Stimulated activated CD4-positive, alpha-beta T cell treated with anti-CD3 and anti-CD28 coated beads, Interleukin-1b, Interleukin-23, amount 100 ng/mL, for 1 hour (primary cell): ENCODE measurements at places on chromosomes 11 and 22.

DNA sequence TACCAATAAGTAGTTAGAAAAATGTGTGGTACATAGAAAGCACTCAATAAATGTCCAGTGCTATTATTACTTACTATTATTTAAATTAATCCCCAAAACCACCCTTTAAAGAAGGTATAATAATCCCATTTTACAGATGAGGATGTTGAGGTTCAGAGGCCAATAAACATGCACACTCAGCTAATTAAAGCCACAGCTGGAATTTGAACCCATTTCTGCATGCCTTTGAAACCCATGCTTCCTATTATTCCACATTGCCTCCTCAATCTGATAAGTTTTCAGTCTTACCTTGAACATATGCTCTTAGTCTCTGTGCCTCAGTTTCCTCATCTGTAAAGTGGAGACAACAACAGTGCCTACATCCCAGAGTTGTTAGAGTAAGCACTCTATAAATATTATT, 52.8 kb downstream of the CCDC34 start:
- DNase-seq, result no peak

DNA sequence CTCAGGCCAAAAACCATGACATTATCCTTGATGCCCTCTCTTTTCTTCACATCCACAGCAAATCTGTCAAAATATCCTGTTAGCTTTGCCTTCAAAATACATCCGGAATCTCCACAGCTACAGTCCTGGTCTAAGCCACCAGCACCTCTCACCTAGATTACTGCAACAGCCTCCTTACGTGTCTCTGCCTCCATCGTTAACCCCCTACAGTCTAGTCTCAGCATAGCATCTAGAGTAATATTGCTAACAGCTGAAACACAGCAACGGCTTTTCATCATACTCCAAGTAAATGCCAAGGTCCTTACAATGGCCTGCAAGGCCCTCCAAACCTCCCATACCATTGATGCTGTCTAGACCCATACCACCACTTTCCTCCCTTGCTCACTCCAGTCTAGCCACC, 4.4 kb downstream of the TSG101 start:
- DNase-seq, result no peak

DNA sequence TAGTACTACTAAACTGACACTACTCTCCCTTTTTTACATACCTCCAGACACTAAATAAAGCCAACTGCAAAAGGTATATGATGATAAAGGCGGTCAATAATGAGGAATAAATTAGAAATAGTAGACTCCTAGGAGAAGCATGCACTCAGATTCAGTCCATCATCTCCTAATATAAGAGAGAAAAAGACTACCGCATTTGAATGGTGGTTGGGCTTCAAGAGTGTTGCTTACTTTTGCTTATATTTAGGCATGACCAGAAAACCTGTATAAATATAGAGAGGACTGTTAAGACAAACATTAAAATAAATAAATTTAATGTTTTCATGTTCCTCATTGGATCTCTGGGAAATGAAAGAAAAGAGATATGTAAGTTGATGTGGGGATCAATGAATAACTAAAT, 1137.0 kb downstream of the FAM181B start:
- no peak for DNase-seq

DNA sequence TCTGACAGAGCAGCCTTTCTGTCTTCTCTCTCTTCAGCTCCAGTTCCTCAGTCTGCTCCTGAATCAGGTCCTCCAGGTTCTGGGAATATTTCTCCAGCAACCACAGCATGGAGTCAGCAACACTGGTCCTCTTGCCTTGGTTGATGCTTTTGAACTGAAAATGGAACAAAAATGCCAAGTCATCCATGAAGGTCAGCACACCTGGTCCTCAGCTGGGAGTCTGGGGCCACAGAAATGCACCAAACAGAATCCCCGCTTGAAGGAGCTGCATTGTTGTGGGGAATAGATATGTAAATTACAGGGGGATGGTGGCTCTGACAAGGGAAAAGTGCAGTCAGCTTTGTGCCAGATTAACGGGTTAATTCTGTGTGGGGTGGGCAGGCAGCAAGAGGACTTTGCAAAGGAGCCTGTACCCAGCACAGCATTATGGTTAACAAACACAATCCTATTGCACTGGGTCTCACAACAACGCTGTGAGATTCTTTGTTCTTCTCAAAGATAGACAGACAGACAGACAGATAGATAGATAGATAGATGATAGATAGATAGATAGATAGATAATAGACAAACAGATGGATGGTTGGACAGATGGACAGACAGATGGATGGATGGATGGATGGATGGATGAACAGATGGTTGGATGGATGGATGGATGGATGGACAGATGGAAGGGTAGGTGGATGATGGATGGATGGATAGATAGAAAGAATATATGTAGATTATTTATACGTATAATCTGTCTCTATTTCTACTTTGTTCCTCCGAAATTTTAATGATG, 33.8 kb upstream of the LRRC32 start:
- no peak for DNase-seq

GRCh38 chr11:107598225-107599139, 7.5 kb downstream of the ELMOD1 start:
- DNase-seq, result no peak

DNA sequence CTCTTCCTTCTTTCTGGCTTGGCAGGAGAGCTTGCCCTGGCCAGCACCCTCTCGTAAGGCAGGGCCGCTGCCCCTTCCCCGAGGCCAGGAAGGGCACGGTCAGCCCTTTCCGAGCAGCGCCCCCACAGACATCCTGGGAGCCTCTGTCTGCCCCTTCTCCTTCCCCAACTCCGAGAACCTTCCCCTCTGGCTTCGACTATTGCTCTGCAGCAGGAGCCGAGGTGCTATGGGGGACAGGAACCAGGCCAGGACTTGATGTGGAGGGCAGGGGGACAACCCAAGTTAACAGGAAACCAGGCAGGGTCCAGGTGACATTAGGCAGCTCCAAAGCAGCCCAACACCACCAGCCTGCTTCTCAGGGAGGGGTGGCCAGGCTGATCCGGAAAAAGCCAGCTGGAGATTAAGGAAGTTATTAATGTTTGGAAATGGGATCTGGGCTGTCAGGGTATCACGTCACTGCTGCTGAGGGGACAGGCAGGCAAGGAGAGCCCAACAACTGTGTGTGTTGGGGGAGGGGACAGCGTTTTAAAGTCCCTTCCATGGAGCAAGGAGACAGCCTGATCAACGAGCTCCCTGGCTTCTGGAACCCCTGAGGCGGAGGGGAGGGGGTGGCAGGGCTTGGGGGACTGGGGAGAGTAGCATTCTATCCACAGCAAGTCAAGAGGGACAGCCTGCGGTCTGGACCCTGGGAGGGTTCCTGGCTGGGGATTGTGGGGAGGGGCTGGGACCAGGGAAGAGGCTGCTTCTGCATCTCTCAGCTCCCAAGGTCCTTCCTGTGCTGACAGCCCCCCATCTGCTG, 27.3 kb downstream of the SYT7 start:
- no peak for DNase-seq

- DNase-seq, result no peak
These were observed 45.6 kb downstream of the LRRC4C start for GRCh38 chr11:41413843-41414242.
